ENCODE measurements at places on chromosomes 7 and 10.
A peak's percentile ranks its signal among the peaks of the same experiment; 100 is the strongest.

DNA sequence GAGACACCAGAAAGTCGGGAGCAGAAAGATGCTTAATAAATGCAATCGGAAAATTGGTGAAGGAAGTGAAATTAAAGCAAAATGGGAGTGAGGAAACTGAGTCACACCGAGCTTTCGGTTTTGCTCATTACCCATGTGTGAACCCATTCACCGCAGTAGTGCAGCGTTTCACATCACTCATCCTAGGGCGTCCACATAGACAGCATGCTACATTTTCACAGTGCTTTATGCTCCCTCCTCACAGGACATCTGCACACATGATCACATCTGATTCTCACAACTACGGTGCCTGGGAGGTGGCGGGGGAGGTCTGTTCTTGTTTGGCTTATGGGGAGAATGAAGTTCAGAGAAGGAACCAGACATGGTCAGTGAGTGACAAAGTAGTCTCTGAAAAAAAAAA lies 36.6 kb upstream of the ATP6V0A4 start:
- no peak for DNase-seq

DNA sequence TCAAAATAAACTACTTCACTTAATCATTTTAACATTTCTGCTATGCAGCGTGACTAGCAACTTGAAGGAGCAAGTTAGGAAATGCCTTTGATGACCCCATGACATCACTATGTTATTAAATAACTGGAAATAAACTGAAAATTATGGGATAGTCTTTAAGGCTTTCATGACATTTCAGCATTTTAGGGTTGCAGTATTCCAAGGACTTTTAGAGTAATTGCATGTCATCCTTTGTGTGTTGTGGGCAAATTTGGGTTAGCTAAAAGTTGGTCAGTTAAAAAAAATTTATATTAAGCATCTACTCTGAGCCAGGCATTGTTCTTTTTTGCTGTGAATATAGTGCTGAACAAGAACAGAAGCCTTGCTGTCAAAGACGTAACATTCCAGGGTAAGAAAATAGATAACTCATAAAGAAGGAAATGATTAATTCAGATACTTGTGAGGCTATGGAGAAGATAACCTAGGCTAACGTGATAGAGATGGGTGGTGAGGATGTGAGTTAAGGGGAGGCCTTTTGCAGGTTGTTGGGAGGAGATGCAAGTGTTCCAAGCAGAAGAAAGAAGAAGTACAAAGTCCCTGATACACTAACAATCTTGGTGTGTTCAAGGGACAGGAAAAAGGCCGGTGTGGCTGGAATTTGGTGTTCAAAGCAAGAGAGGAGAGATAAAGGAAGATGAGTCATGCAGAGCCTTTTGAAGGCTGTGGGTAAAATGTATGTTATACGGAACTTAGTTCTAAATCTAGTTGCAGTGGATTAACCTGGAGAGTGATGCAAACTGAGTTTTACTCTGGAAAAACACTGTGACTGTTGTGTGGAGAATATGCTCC lies 610.2 kb downstream of the AUTS2 start:
- no peak for DNase-seq

DNA sequence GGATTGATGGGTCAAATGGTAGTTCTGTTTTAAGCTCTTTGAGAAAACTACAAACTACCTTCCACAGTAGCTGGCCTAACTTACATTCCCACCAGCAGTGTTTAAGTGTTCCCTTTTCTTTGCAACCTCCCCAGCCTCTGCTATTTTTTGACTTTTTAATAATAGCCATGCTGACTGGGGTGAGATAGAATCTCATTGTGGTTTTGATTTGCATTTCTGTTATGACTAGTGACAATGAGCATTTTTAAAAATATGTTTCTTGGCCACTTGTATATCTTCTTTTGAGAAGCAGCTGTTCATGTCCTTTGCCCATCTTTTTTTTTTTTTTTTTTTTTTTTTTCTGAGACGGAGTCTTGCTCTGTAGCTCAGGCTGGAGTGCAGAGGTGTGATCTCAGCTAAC lies 155.2 kb upstream of the BMPER start:
- no peak for DNase-seq

DNA sequence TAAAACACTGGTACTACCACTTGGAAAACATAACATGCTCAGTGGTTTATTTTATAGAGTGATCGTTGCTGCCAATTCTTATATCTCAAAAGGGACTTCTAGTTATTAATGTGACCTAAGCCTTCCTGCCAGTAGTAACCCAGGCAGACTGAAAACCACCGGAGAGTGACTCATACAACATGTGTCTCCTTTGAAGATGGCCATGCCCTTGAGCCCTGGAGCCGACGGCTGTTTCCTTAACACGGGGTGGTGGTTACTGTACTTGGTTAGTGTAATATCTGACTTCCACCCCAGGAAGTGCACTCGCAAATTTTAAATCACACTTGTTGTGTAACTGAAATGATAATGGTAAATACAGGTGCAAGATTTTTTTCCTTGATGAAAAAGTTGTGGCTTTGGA lies 30.5 kb downstream of the JAKMIP3 start:
- DNase-seq: no peak

DNA sequence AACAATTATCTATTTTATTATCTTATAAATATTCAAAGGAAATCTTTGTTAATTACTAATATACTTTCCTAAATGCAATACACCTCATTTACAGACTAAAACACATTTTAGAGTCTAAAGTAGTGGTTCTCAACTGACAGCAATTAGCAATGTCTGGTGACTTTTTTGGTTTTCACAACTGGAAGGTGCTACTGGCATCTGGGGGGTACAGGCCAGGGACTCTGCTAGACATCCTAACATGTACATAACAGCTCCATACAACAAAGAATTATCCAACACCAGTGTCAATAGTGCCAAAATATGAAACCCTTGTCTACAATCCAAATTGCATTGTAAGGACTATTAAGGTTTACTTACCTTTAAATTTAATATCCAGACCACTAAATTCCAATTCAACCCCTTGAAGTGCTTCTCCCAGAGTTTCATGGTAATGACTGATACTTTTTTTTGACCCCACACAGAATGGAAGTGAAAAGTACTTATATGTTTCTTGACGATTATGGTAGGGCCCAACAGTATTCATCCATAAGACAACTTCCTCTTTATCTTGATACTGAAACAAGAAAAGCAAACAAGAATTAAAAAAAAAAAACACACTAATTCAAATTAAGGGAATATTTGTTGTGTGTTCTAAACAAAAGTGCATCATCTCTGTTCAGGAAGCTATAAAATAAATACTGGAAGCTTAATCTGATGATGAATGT lies 10.4 kb downstream of the TM9SF3 start:
- DNase-seq: no peak

DNA sequence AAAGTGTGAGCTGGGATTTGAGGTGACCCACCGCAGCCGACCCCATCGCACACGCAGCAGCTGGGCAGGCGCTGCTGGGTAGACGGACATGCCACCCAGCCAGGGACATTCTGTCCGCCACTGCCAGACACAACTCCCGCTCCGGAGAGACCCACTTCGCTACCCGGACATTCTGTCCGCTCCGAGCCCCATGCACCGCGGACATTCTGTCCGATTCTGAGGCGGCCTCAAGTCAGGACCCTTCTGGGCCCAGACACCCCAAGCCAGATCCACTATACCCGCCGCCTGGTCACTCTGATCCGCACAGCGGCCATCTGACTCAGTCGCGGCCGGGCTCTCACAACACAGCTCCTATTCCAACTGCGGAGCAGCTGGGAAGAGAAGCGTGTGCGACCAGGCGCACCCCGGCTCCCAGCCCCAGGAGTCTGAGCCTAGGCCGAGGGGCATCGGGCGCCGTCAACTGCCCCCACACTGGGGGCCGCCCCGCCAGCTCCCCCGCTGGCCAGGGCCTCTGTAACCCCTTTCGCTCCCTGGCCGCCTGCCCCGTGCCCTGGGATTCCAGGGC lies 763 bp downstream of the PITX3 start:
- DNase-seq: no peak

GRCh38 chr10:30630571-30630970 lies 1.0 kb upstream of the LYZL2 start:
- DNase-seq: no peak

DNA sequence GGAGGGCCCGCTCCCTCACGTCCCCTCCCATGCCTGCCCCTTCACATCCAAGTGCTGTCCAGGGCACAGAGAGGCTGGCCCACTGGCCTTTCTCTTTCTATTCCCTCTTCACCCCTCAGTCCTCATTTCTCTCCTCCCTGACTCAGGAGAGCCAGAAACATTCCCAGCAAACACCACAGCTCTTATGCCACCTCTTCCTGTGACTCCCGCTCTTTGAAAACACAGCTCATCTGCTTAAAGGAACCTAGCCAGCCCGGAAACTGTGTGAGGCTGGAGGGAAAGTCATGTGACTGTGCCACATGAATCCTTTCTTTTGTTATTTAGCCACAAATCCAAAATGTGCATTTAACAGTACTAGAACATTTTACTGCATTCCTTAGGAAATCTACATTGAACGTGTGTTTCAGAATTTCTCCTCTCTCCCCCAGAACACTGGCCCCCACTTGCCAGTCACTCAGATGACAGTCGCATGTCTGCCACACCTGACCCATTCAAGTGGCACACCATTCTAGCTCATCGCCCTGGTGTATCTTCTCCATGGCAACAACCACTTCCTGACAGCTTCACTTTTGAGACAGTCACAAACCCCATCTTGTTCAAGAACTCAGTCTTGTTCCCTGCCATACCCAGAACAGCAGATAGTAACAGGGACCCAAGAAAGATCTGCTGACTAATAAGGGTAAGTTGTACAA lies 42.8 kb downstream of the GRB10 start:
- no peak for DNase-seq

DNA sequence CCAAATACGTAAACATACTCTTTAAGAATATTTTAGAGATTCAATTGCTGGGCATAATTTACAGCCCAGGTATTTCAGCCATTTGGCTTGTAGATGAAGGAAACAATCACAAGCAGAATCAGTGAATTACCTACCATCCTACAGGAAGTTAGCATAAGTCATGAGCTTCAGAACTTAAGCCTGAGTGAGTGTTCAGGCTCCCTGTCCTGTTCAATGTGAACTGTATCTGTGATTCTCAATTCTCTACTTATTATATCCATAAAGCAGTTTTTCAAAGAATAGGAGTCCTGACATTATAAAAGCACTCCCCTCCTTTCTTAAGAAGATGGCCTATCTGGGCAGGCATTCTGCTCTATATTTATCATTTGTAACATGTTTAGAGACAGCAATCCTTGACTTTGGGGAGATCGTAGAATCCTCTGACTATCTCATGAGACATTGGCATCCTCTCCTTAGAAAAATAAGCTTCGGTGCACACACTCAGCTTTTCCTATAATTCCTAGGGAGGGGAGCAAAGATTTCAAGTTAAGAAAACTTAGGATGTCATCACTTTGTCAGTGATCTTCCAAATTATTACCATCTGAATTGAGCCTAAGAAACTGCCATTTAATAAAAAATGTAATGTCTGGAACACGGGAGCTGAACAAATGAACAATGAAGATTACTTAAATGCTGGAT lies 645.2 kb upstream of the IGFBP3 start:
- no peak for DNase-seq

- no peak for DNase-seq
Measured at GRCh38 chr10:71525721-71526120, 129.0 kb downstream of the CDH23 start.

- DNase-seq: no peak
Measured at GRCh38 chr10:1255118-1255517, 198.9 kb downstream of the WDR37 start.

DNA sequence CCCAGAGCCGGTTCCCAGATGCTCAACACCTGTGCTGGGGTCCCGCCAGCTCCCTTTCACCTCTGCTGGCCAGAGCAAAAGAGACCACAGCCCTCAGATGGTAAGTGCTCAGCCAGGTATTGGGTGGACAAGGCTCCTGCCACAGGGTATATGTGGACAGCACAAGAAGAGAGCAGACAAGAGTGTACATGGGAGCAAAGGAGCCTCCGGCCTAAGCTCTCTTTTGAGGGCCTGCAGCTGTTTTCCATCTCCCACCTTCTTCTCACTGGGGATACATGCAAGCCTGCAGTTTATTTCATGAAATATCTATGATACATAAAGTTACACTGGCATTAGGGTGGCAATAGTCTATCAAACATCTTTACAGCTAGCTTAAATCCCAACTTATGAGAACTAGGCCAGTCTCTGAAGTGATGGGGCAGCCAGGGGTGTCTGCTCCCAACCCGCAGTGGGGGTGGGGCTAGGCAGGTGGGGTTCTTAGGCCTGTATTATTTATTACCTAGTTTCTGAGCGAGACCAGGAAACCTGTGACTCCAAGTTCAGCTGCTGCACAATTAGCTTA lies 50.4 kb upstream of the DDC start:
- DNase-seq: no peak

GRCh38 chr7:73625276-73625675 lies 954 bp upstream of the MLXIPL start:
- DNase-seq: no peak

DNA sequence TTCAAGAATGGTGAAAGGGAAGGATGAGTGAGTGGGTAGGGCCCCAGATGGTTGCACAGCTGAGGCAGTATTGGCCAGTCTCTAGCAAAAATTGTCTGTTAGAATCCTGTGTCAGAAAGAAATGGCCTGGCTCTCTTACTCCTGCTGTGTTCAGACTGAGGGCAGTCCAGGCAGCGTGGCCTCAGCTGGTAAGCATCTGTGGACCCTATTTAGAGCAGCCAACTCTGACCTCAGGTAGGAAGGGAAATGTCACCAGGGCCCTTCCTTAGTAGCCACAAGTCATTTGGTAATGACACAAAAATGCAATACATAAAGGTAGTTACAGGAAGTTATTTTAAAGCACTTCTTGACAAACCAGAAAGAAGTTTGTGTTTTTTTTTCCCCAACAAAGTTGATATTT lies 1194.7 kb downstream of the CNTNAP2 start:
- DNase-seq: no peak

- DNase-seq: no peak
Measured at GRCh38 chr7:139049936-139050335, 14.1 kb upstream of the ZC3HAV1L start.

- DNase-seq: peak; percentile 54
Measured at GRCh38 chr7:33964417-33965182, 59.3 kb downstream of the BMPER start.

DNA sequence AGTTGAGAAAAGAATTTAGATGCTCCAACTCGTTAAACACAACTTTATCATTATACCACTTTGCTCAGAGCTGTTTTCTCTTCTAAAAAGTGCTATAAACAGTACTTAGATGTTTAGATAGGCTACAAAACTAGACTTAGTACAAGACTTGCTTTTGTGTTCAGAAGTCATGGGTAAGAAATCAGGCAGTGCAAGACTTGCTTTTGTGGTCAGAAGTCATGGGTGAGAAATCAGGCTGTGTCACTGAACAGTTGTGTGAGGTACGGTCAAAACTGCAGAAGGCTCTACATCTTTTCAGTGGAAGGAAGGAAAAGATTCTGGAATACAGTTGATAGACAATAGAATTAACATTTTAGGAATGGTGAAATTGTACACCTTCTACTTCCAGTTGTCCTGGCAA lies 239.7 kb downstream of the DNAJB9 start:
- DNase-seq: no peak

DNA sequence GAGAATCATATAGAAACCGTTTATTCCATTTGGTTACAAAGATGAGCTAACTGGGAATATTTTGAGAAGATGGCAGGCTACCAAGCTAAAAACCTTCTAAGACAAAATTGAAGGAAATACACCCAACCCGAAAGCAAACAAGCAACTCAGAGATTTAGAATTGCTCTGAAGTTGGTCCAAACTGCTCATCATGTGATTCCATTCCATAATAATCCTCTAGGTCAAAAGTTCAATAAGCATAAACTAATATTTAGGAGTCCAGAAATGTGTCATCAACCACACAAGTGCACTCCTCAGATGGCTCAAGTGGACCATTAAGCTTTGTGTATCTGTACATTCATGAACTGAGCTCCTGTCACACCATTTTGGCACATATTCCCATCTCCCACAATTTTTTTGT lies 28.7 kb downstream of the DGKI start:
- no peak for DNase-seq

- no peak for DNase-seq
Measured at GRCh38 chr7:108324053-108325038, 131.9 kb downstream of the NRCAM start.
